Sigmoid colon (tissue), 7 donors: ENCODE measurements at places on chromosomes 12 and 14. TPM values are rescaled to one million over a fixed set of nuclear protein-coding genes. Genes with fewer than 3 reads are reported as not detected.

GRCh38 chr12:98073610-98074009, 441.8 kb upstream of the TMPO start:
- no peaks in the 10 kb centered on the region for H3K27me3 ChIP-seq
- H3K27ac ChIP-seq = no peak overlapping the region
- no peak overlapping the region for H3K4me3 ChIP-seq
- H3K4me1 ChIP-seq = no peaks in the 10 kb centered on the region
- DNase-seq = no peak

DNA sequence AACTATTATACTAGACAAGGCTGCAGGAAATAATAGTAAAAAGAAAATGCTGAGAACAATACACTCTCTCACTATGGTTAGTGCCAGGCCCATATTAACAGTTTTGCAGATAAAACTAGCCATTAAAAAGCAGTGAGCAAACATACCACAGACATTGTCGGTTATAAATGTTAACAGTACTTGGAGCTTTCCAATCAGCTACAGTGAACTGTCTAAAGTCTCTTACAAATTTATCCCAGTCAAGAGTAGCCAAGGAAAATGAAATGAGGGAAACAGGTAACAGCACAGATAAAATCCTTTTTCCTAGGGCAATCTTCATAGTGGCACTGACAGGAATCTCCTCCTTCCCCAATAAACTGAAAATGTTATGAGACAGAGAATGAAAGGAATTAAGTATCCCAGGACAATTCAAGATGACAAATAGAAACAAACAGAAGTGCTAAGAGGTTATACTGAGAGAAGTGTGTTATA, 30.8 kb downstream of the PAWR start:
- H3K27ac ChIP-seq = no peak overlapping the region
- no peaks in the 10 kb centered on the region for H3K27me3 ChIP-seq
- no peak overlapping the region for H3K4me3 ChIP-seq

DNA sequence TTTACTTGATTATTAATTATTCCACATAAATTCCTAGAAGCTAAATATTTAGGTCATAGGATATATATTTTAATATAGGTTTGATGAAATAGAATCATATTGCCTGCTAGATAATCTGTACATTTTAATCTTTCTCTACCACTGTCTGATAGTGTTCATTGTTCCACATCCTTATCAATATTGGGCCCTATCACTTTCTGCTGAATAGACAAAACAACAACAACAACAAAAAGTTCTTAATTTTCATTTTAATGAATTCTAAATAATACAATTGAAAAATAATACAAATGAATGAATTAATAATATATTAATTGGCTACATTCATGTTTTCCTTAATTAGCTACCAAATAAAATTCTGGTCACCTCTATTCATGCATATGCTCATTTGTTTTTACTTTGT, 1437.2 kb downstream of the LRFN5 start:
- no peak for DNase-seq
- no peaks in the 10 kb centered on the region for H3K4me1 ChIP-seq
- H3K27ac ChIP-seq = no peak overlapping the region
- H3K27me3 ChIP-seq = no peaks in the 10 kb centered on the region
- no peak overlapping the region for H3K4me3 ChIP-seq

DNA sequence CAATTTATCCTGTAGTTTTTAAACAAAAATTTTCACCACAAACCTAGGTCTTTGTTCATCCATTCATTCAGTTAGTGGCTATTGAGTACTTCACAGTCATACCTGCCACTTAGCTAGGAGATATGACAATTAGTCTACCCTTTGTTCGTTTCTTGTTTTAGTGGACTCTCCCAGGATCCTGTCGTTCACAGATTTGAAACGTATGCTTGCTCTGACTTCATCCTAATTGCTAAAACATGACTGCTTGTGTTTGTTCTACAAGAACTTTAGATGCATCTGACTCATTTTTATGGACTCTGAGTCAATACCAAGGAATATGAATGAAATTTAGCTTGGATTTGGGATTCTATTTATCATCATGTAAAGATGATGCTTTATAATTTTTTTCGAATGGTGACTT, 69.5 kb downstream of the TBC1D30 start:
- H3K27ac ChIP-seq = no peak overlapping the region
- H3K4me1 ChIP-seq = no peaks in the 10 kb centered on the region
- H3K27me3 ChIP-seq = no peaks in the 10 kb centered on the region
- DNase-seq = no peak
- H3K36me3 ChIP-seq = no peaks in the 10 kb centered on the region

The KRT79 gene
- not detected for total RNA-seq

The KRT5 gene
- total RNA-seq = not detected

DNA sequence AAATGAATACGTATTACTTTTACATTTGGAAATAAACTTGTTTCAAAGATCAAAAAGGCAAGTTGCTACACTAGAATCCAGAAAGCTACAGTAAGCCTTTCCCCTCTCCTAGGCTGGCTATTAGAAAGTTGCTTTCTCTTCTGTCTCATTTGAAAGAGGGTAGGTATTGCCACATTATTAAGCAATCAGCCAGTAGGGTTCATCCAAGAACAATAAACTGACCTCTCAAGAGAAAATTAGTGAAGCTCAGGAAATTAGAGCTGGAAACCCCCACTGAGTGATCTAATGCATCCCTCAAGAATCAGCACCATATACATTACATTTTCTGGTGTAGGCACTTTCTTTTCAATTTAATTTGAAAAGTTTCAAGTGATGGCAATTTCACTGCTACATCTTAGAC, 4.5 kb upstream of the TMEM233 start:
- H3K36me3 ChIP-seq = no peaks in the 10 kb centered on the region
- peaks cover 27% of the 10 kb centered on the region for H3K27me3 ChIP-seq
- H3K4me1 ChIP-seq = no peaks in the 10 kb centered on the region
- no peak overlapping the region for H3K27ac ChIP-seq
- H3K4me3 ChIP-seq = no peak overlapping the region
- no peak for DNase-seq

The SLC6A15 gene
- 1.1 TPM for total RNA-seq

The INHBC gene
- total RNA-seq = not detected

- H3K4me1 ChIP-seq = no peaks in the 10 kb centered on the region
- no peak for DNase-seq
- H3K36me3 ChIP-seq = no peaks in the 10 kb centered on the region
- H3K27me3 ChIP-seq = no peaks in the 10 kb centered on the region
- H3K4me3 ChIP-seq = no peak overlapping the region
Measured at GRCh38 chr14:74531467-74531866, 37.9 kb downstream of the ISCA2 start.

GRCh38 chr12:29610473-29611170, 113.1 kb upstream of the OVCH1 start:
- no peaks in the 10 kb centered on the region for H3K4me1 ChIP-seq
- H3K27me3 ChIP-seq = no peaks in the 10 kb centered on the region
- no peak for DNase-seq
- no peak overlapping the region for H3K27ac ChIP-seq

- H3K27ac ChIP-seq = no peak overlapping the region
- H3K4me3 ChIP-seq = no peak overlapping the region
- DNase-seq = no peak
- H3K27me3 ChIP-seq = no peaks in the 10 kb centered on the region
Measured at GRCh38 chr12:3685830-3686229, 67.1 kb downstream of the CRACR2A start.

The PLXNC1 gene
- 9.6 TPM for total RNA-seq

The PMCH gene
- not detected for total RNA-seq

DNA sequence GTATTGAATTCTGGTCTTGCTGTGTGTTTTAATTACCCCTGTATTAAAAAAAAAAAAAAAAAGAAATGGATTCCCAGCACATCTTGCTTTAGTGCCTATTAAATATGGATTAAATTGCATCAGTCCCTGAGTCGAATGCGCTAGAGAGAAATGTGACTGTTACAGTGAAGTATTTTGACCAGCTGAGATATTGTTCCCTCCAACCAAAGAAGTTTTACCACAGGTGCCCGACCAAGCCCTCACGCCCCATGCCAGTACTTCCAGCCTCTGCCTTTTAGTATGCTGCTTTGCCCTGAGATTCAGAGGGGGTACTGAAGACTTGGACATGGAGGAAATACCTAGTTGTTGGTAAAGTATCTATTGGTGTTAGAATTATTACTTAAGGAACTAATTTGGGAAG, 159.7 kb downstream of the TTLL5 start:
- H3K27me3 ChIP-seq = no peaks in the 10 kb centered on the region
- no peak for DNase-seq
- H3K4me1 ChIP-seq = peaks cover 37% of the 10 kb centered on the region
- no peak overlapping the region for H3K27ac ChIP-seq

DNA sequence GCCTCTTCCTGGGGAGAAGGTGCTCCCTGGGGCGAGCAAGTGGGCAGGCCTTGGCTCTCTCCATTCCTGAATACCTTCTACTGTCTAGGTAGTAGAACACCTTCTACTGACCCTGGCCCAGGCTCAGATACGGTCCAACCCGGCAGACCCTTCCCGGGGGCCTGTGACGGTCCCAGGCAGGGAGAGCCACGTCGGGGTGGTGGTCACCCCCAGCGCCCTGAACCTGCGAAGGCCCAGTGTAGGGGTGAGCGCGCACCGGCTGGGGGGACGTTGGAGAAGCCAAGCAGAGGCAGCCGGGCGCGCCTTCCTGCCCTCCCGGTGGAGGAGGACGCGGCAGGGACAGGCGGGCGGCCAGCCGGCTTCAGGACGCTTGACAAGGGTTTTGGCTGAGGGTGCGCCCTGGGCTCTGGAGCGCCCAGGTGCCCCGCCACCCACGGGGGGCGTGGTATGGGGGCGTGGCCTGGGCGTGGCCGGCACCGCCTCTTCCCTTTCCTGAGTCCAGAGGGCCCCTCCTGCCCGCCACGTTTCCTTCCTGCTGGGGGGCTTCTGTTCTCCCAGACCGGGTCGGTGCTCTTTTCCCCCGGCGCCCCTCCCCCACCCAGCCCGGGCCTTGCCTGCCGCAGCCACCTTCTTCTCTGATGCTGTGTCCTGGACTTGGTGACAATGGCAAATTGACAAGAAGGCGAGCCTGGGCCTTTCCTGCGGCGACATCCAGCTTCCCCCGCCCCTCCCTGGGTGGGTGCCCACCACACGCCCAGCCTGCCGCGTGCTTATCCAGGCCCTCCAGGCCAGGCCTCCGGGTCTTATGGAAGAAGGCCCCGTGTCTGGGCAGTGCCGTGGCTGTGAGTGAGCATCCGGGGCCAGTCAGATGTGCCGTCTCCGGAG, 24.5 kb upstream of the PPP1R13B start:
- H3K36me3 ChIP-seq = no peaks in the 10 kb centered on the region
- H3K4me3 ChIP-seq = peak overlapping the region; percentile 31
- H3K27ac ChIP-seq = no peak overlapping the region
- no peaks in the 10 kb centered on the region for H3K27me3 ChIP-seq
- no peak for DNase-seq
- peaks cover 22% of the 10 kb centered on the region for H3K4me1 ChIP-seq

The CPM gene
- 36.5 TPM for total RNA-seq
